Stimulated activated CD8-positive, alpha-beta memory T cell treated with anti-CD3 and anti-CD28 coated beads, Interleukin-4, amount 100 ng/mL, for 1 hour (primary cell): ENCODE measurements at places on chromosomes 1 and 21.

- no peak for DNase-seq
Measured at GRCh38 chr21:45149021-45149420, 74.6 kb downstream of the ADARB1 start.

DNA sequence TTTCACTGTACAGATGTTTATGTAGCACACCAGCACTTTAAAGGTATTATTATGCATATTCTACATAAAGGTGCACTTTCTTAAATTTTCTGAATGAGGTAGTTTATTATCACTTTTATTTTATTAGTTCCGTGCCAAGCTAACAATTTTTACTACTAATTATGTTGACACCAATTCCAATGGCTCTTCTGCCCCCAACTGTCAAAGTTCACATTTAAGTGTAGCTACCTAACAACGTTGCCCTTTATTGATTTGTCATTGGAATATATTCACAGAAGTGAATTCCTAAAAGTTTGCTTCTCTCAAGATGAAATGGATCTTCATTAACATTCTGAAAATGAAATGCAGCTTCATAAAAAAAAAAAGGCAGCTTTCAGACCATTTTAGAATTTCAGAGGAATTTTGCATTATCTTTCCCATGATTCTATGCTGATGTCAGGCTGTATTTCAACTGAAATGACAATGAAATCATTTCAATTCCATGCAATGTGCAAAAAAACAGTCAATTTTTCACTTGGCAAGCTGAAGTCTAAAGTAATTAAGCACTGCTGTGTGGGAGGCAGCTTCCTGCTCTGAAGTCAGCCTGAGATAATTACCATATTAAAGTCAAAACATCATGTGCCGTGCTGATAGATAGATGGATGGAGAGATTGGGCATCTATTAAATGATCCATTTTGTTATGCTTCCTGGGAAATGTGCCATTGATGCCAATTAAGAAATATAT is 229.2 kb downstream of the TTLL7 start:
- no peak for DNase-seq

DNA sequence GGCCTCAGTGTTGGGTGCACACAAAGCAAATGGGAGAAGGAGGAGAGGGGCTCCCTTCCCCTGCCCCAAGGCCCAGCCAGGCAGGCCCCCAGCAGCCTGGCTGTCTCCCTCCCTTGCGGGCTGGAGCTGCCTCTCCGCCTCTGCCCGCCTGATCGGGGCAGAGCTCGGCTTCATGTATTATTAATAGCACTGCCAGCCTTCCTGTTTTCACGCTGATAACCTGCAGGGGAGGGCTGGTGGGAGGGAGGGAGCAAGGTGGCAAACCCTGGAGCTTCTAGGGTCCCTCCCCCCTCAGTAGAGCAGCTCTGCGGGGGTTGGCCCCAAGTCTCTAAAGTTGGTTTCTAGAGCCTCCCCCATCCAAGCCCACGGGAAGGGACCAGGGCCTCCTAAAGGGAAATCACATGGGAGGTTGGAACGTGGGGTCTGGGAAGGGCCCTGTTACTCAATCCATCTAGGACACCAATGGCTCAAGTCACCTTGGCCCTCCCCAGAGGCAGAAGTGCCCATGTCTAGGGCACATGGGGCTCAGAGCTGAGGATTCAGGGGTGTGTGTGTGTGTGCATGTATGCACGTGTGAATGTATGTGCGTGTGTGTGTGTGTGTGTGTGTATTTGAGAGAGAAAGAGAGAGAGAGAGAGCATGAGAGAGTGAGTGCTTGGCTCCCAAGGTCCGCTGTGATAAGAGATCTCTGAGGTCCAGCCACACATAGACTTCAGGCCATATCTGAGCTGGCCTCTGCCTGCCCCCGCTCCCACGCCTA is 21.8 kb upstream of the POU3F1 start:
- DNase-seq, result no peak

DNA sequence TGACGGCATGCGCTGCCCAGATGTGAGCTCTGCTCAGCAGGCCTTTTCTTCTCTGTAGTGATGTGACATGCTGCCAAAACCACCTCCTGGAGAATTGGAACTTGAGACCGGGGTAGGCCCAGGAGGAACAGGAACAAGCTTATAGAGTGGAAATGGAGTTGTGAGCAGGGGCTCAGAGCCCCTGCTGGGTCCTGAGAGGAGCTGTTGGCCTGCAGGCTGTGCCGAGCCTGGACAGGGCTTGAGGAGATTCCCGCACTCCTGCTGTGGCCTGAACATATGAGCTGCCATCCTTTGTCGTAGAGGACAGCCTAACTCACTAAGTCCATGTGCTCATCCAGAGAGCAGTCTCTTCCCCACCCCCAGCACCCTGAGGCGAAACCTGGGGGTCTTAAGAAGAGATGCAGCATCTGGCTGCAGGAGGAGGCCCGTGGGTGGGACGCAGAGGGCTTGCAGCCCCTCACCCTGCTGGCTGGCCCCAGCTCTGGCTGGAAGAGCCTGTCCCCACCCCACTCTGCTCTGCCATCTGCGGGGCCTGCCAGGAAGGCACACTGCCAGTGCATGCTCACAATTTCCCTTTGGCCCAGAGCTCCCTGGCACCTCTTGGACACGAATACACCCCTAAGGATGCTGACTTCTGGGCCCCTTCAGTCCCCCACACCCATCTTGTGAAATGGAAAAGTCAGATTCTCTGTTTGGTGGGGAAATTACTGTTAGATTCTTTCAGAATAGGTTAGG is 42.5 kb downstream of the PTPRF start:
- DNase-seq, result no peak

- no peak for DNase-seq
Measured at GRCh38 chr1:183872403-183872802, 67.5 kb downstream of the RGL1 start.

DNA sequence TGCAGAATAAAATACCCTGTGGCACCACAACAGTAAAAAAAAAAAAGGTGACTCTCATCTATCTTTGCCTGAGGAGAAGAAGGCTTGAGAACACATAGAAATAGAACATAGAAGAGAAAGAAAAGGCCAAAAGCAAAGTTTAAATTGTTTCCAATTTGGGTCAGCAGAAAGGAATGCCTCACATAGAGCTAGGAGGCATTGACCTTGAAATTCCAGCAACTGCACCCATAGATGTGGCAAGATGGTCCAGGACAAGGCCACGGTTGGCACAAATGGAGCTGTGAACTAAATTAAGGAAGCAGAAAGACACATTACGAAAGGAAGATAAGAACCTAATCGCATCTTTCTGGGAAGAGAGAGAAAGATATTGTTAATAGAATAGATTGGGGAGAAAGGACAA is 588.3 kb downstream of the LMO4 start:
- DNase-seq, result no peak

DNA sequence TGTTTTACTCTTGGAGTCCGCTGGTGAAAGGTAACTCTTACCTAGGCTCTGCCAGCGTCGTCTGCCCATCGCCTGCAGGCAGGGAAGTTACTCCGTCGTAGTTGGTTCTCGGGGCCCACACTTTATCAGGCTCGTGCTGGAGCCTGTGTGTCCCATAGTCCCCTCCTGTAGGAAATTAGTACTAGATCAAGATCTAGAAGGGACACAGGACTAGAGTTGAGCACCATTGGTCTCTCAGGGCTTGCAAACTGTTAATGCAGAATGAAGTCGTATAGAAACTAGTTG is 940 bp downstream of the SRRM1 start:
- DNase-seq, result no peak

- DNase-seq, result no peak
Measured at GRCh38 chr1:179143322-179143721, 61.5 kb downstream of the TOR3A start.

GRCh38 chr1:75237316-75237715 is 103.1 kb downstream of the LHX8 start:
- no peak for DNase-seq

GRCh38 chr1:53620061-53620855 is 118.7 kb downstream of the GLIS1 start:
- DNase-seq, result no peak

GRCh38 chr1:162846256-162847212 is 14.4 kb downstream of the CCDC190 start:
- DNase-seq, result no peak

- no peak for DNase-seq
Measured at GRCh38 chr21:27145134-27145798, 178.4 kb upstream of the ADAMTS5 start.

GRCh38 chr1:222457513-222457912 is 90.4 kb downstream of the HHIPL2 start:
- DNase-seq, result no peak

- DNase-seq, result no peak
Measured at GRCh38 chr1:208170252-208170651, 73.9 kb downstream of the PLXNA2 start.

DNA sequence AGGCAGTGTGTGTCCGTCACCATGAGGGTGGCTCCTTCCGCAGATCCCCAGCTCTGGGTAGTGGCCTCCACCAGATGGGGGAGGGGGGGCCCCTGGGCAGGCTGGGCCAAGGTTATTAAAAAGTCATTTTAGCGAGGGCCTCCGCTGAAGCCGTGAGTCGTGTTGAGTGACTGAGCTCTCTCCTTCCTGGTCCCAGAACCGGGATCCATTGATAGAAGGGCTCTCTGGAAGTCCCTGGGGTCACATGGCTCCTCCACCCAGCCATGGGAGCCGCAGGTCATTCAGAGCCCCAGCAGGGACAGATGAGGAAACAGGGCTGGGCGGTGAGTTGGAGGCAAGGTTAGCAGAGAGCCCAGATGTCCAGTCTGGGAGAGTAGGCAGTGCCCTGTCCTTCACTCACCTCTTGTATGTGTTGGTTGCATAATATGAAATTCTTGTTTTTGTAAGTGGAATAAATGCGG is 12.9 kb downstream of the MIIP start:
- DNase-seq, result no peak
